ENCODE measurements at places on chromosomes 12 and 14. TPM values are rescaled to one million over a fixed set of nuclear protein-coding genes. Genes with fewer than 3 reads are reported as not detected.

SENP1 gene
- 14.0 TPM for total RNA-seq

CYP27B1 gene
- 2.1 TPM for total RNA-seq

DDN gene
- 0.69 TPM for total RNA-seq

VRTN gene
- not detected for total RNA-seq

ACVR1B gene
- 16.6 TPM for total RNA-seq

FZD10 gene
- not detected for total RNA-seq

NTF3 gene
- total RNA-seq, result not detected

MED13L gene
- total RNA-seq, result 24.2 TPM

BMP4 gene
- total RNA-seq, result 3.0 TPM

INHBE gene
- 0.20 TPM for total RNA-seq

SDSL gene
- total RNA-seq, result 27.0 TPM

GALNT9 gene
- 7.5 TPM for total RNA-seq

GPR68 gene
- total RNA-seq, result 0.06 TPM

CMA1 gene
- not detected for total RNA-seq

KCNC2 gene
- total RNA-seq, result not detected

LAG3 gene
- 0.47 TPM for total RNA-seq

EPYC gene
- total RNA-seq, result not detected

SNRPF gene
- 119 TPM for total RNA-seq
